ENCODE measurements at places on chromosomes 3 and 15. TPM values are rescaled to one million over a fixed set of nuclear protein-coding genes. Genes with fewer than 3 reads are reported as not detected.

DNA sequence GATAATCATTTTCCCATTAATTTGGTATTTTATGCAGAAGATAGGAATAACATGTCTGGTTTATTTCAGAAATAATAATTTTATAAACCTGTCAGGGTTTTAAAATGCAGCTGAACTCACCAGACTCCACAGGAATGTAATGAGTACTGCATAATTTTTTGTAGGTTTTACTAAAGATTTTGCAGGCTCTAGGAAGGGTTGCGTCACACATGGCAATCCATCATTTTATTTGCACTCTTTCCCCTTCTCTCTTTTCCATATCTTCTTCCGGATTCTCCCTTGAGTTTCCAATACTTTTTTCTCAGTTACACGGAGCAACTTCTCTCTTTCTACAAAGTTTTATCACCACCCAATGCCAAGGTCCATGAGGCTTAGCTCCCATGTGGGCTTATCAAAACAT lies 234.7 kb downstream of the NFKBIZ start:
- no peak for ATAC-seq

GRCh38 chr3:65995030-65995429 lies 43.7 kb downstream of the MAGI1 start:
- peak; percentile 61 for ATAC-seq

- ATAC-seq: peak; percentile 100
These were observed 108.2 kb upstream of the UBE2E2 start for GRCh38 chr3:23094890-23095462.

- ATAC-seq: no peak
These were observed 69.4 kb upstream of the GAP43 start for GRCh38 chr3:115553796-115554486.

DNA sequence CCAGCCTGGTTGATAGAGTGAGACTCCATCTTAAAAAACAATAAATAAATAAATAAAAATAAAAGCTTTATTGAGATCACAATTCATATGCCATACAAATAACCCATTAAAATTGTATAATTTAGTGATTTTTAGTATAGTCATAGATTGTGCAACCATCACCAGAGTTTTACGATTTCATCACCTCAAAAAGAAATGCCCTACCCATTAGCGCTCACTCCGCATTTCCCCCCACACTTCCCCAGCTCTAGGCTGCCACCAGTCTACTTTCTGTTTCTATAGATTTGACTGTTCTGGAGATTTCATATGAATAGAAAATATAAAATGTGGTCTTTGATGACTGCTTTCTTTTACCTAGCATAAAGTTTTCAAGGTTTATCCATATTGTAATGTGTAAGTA lies 57.0 kb downstream of the ARHGEF26 start:
- ATAC-seq: no peak

- no peak for ATAC-seq
These were observed 132.7 kb downstream of the GHSR start for GRCh38 chr3:172315401-172316091.

DNA sequence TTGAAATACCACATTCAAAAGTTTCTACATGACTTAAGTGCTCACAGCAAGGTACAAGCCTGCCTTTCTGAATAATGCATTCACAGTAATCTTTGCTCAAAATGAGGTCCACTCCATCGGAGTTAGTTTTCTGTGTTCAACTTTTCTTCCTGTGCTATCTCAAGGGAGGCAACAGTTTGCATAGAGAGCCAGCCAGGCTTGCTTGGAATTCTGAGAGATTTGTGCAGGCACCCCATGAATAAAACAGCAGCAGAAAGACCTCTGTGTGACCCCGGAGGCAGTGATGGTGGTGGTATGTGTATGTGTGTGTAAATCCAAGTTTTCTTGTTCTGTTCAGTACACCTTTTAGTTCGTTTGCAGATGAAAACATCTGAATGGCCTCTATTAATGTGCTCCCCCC lies 124.0 kb downstream of the ADAMTS9 start:
- ATAC-seq: no peak

DNA sequence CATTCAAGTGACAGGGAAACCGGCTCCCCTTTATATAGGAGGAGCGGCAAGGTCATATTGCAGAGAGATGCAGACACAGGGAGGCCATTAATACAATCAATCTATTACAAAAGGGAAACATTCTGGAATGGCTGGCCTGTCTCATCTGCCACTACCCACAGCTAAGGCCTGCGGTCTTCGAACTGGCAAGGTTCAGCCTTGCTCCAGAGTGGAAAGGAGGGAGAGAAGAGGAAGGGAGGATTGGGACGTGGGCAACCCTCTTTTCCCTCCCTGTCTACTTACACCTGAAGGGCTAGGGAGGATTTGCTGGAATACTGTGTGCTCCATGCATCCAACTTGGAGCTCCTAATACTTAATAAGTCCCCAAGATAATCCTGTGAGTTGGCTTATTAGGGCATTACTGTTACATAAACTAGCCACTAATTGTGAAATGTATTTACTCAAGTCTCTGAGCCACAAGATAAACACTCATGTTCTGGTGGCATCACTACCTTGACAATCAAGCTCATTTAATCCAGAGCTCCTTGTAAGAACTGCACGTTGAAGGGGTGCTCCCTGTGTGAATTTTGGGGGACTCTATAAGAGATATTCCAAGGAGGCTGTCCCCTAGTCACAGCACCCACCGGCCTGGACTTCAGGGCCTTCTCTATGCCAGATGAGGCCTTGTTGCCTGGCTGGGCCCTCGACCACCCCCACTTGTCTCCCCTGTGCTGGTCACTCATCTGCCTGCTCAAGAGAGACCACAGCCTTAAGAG lies 19.7 kb upstream of the CCDC174 start:
- ATAC-seq: no peak

GRCh38 chr3:66411474-66411873 lies 89.3 kb downstream of the LRIG1 start:
- no peak for ATAC-seq

GRCh38 chr3:114418724-114419543 lies 125.1 kb downstream of the TIGIT start:
- peak; percentile 89 for ATAC-seq

DNA sequence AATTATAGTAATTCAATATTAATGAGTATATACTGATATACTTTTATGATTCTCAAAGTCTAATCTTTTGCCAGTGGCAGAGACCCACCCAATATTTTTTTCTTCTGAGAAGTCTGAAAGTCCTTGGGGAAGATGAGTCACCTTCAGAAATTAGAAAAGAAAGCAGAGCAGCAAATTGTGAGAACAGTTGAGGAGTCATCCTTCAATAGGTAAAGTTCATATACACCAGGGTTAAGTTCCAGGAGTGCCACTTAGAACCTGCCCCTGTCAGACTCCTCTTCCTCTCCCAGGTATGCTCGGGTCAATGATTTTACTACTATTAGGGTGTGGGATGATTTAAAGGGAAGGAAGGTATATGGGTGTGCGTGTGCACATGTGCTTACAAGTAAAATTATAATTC lies 7.1 kb downstream of the CLRN1 start:
- no peak for ATAC-seq

DNA sequence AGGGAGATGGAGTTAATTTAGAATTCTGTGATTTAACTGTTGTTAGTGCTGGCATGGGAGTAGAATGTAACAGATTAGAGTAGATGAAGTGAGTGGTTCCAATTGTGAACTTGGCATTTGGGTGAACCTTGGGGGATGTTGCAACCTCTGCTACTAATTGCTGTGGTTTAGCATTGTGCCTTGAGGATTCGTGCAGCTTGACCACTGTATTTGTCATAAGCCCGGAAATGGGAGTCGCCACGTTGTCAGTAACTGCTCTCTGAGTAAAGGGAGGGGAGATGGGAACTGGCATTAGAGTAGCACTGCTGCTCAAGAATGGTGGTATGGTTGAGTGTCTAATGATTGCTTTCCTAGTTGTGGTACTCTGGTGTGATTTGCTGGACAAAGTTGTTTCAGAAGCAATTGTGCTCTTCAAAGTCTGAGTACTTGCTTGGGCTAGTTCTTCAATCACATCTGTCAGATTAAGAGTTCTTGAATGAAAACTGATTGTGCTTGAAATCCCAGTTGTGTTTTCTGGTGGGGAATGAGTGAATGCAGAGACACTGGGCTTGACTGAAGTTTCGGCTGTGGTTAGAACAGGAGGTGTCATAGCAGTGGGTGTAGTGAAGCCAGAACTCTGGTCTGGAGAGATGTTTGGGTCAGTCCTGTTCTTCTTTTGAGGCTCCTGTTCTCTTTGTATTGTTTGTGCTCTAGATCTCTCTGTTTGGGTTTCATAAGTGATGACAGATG lies 15.4 kb downstream of the IGSF10 start:
- ATAC-seq: peak; percentile 28

The TRH gene
- total RNA-seq: not detected

DNA sequence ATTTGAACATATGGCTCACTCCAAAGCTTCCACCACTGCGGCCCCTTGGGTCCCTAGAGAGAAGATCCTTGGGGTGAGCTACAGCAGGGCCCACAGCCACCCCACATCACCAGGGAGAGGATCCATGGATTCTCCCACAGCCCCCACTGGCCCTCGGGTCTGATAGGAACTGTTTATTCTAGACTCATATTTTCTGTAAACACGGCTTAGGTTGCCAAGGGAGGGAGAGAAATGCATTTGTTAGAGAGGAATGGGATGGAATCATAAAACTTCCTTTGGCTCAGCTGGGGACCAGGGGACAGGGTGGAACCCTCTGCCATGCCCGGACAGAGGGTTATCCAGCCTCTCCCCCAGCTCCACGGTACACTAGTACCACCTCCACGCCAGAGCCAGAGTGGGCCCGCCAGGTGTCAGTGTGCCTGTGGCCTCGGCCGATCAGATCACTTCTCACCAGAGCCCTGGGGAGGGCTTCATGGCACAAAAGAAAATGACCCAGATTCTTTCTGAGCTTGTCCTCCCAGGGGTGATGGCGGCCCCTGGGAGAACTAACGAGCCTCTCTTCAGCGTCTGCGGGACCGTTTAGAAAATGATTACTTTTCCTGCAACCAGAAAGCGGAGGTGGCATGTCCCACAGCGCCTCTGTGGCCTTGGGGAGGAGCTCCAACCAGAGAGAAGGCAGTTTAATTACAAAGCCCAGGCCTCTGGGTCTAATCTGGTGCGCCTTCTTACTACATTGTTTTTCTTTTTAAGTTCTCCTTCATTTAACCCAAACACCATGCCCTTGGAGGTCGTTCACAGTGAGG lies 33.7 kb downstream of the ADCY5 start:
- no peak for ATAC-seq

- no peak for ATAC-seq
These were observed 119.6 kb downstream of the CHDH start for GRCh38 chr3:53726643-53727042.

GRCh38 chr3:19159966-19160635 lies 11.8 kb downstream of the KCNH8 start:
- no peak for ATAC-seq

GRCh38 chr3:146839727-146840375 lies 234.7 kb upstream of the PLSCR5 start:
- ATAC-seq: no peak

DNA sequence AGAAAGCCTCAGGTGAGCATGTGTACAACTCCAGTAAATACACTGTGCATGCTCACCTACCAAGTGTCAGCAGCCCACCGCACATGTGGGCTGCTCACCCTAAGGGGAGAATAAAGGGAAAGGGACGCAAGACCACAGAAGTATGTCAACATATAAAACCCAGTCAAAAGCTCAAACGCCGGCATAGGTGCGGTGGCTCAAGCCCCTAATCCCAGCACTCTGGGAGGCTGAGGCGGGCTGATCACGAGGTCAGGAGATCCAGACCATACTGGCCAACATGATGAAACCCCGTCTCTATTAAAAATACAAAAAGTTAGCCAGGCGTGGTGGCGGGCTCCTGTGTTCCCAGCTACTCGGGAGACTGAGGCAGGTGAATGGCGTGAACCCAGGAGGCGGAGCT lies 732.1 kb downstream of the ZPLD1 start:
- no peak for ATAC-seq

DNA sequence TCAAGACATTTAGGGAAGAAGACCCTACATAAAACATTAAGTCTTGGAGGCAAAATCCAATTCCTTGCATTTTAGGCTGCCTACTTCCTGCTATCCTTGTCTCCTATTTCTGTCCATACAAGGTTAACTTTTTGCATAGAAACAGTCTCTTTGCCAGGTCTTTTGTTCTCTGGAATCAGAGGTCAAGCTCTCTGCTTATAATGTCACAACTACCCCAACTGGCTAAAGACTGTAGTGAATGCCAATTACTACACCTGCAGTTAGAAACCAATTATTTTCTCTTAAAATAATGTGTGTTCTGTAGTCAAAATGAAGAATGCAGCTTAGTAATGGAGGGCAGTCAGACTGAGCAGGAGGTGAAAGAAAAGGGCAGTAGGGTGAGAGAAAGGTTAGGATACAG lies 856.2 kb downstream of the TUSC7 start:
- ATAC-seq: no peak

- ATAC-seq: peak; percentile 66
These were observed 137.7 kb downstream of the RAB11A start for GRCh38 chr15:66006986-66007385.

DNA sequence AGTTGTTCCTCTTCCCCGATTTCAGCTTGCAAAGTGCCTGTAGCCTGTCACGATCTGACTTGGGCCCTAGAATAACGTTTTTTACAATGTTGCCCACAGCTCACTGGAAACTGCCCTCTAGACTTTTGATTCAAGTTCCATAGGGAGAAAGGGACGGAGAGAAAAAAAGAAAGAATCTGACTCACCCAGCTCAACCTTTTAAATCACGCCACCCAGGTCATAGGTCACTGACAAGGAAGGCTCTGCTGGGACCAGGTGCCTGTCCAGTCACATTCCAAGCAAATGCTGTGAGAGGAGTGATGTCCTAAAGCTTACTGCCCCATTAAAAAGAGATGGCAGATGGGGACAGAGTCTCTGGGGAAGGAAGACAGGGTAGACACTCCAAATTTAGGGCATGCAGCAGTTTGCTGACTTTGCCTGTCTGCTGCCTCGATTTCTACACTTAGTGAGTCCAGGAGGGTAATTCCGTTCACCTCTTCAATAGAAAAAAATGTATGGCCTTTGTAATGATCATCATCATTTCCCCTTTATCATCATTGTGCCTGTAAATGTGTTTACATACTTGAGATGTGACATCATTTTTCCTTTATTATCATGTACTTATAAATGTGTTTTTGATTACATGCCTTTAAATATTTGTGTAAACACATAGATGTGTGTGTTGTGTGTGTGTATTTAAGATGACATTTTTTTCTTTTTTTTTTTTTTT lies 8.4 kb upstream of the MYO1E start:
- peak; percentile 52 for ATAC-seq

The XCR1 gene
- total RNA-seq: 0.04 TPM
